ENCODE measurements at places on chromosomes 1 and 21.

- no peak for DNase-seq
These were observed 1.6 kb downstream of the TRAF5 start for GRCh38 chr1:211328084-211328694.

- DNase-seq, result no peak
These were observed 39.4 kb upstream of the UHMK1 start for GRCh38 chr1:162458236-162458635.

DNA sequence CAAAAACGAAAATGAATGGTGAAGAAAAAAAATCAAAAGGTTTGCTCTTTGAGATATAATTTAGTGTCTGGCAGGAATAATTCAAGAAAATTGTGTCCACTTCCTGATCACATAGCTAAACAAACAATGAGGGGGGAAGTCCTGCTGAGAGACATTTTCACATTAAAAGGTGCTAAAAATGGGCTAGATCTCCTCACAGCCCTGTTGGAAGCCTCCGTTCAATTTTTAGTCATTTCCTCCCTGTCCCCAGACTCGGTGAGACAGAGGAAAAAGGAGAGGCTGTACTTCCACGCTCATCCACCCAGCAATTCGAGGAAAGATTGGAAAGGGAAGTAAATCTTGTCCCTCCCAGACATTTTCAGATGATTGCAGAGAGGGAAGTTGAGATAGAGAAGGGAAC is 103.7 kb downstream of the BARHL2 start:
- no peak for DNase-seq

DNA sequence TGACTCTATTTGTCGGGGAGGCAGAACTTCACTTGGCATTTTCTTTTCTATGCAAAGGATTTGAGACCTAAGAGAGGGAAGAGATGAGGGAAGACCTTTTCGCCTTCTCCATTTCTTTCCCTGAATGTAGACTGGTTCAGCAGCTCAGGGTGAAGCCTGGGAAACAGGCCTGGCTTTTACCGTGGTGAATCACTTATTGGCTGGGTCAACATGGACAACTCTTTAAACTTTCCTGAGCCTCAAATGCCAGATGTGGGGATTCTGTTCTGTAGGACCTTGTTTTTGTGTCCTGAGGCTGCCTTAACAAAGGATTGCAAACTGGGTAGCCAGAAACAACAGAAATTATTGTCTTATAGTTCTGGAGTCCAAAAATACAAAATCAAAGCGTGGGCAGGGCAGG is 455.8 kb upstream of the VAMP3 start:
- no peak for DNase-seq

- DNase-seq, result no peak
These were observed 175.7 kb upstream of the COL11A1 start for GRCh38 chr1:103283841-103284669.

DNA sequence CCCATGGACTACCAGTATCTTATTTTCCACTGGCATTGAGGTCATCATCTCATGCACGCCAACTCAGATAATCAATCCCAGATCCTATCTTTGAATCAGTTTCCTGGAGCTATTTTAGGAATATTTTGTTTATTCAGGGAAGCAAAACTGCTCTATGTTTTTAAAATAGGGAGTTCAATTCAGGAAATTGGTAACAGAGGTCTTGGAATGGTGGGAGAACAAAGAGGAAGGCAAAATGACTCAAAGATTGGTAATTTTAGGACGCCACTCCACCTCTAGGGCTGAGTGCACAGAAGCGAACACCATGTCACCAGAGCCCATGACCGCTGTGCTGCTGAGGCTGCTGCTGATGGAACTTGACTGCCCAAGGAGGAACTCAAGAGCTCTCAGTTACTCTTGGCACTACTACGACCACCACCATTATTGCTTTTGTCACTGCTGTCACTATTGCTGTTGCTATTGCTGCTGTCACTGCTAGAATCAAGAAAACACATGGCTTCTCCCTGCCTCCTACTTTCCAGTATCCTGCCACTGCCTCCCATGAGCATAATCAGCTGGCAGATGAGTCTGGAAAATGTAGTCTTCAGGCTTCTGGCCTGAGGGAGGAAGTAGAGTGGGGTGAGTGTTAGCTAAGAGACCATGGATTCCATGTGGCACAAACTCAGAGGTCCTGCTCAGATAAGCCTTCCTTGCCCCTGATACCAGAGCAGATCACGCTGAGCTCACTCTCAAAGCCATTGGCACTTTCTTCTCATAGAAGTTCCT is 71.6 kb upstream of the CNIH3 start:
- no peak for DNase-seq

GRCh38 chr1:29639741-29640427 is 403.6 kb downstream of the PTPRU start:
- DNase-seq, result no peak

- no peak for DNase-seq
These were observed 26.1 kb downstream of the GPR3 start for GRCh38 chr1:27418326-27419185.

GRCh38 chr21:45167796-45168222 is 93.4 kb downstream of the ADARB1 start:
- DNase-seq, result no peak

GRCh38 chr1:244450597-244451538 is 841 bp downstream of the ADSS2 start:
- peak; percentile 54 for DNase-seq

GRCh38 chr21:36698981-36699545 is at the start of gene SIM2:
Gene SIM2, plus strand, starts transcription at chr21:36699115. Its CDS starts 632 bp downstream, at chr21:36699747.
- DNase-seq, result no peak

All from activated naive CD4-positive, alpha-beta T cell (primary cell).